Suppressor macrophage treated with lipopolysaccharide for 1 hour (primary cell): ENCODE measurements at places on chromosomes 6 and 20.

GRCh38 chr20:49186535-49187329, 1.4 kb downstream of the STAU1 start:
- peak; percentile 77 for DNase-seq

DNA sequence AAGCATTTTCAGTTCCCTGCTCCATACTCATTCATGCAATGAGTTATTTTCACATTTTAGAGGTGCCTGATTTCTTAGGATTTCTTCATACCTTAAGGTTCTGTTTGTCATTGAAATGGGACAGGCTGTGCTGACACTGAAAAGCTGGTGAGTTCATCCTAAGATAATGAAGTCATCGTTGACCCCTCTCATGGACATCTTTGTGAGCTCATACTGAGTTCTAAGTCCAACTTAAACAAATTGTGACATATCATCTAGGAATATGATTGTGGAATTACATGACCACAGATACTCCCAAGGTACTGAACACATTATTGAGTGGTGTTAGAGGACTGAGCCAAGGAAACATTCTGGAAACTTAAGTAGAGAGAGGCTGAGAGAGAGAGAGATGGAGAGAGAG, 224.8 kb upstream of the JAG1 start:
- no peak for DNase-seq

- DNase-seq, result peak; percentile 72
Measured at GRCh38 chr20:39268981-39269461, 306.9 kb downstream of the DHX35 start.

DNA sequence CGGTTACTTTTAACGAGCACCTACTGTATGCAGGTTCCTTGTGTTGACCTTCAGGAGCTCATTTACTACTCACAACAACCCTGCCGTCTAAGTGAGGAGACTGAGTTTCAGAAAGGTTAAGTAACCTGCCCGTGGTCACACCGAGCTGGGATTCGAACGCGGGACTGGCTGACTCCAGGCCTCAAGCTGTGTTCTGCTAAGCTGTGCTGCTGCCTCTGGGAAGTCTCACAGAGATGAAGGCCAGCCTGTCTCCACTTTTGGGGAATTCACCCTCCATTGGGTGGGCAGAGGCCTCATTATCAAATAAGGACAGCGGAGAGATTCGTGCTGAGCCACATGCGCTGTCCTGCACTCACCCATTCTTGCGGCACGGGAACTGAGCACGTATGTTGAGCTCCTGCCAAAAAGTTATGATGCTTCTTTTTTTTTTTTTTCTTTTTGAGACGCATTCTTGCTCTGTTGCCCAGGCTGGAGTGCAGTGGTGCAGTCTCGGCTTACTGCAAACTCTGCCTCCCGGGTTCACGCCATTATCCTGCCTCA, 25.9 kb upstream of the MYT1 start:
- DNase-seq, result no peak

- no peak for DNase-seq
Measured at GRCh38 chr6:97316978-97317377, 34.0 kb upstream of the MMS22L start.

DNA sequence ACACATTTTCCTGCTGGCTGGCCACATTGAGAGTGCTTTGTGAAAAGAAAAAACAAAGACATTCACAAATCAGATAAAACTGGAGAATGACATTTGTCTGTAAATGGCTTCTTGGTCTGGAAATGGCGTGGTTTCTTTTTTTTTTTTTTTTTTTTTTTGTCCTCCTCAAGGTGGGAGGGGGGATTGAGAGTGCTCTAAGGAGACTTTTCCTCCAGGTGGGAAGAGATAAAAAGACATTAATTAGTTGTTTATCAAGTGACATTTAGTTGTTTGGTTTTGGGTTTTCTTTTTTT, 40.4 kb downstream of the GNAS start:
- DNase-seq, result no peak

DNA sequence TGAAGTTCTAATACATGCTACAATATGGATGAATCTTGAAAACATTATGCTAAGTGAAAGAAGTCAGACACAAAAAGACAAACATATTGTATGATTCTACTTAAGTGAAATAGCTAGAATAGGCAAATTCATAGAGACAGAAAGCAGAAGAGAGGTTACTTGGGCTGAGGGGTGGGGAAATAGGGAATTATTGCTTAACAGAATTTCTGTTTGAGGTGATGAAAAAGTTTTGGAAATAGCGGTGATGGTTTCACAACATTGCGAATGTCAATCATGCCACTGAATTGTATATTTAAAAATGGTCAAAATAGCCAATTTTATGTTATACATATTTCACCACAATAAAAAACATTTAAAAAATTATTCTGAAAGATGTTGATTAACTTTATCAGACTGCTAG, 6.1 kb downstream of the SLC26A8 start:
- peak; percentile 63 for DNase-seq

GRCh38 chr6:49576618-49577017, 26.1 kb downstream of the C6orf141 start:
- no peak for DNase-seq

DNA sequence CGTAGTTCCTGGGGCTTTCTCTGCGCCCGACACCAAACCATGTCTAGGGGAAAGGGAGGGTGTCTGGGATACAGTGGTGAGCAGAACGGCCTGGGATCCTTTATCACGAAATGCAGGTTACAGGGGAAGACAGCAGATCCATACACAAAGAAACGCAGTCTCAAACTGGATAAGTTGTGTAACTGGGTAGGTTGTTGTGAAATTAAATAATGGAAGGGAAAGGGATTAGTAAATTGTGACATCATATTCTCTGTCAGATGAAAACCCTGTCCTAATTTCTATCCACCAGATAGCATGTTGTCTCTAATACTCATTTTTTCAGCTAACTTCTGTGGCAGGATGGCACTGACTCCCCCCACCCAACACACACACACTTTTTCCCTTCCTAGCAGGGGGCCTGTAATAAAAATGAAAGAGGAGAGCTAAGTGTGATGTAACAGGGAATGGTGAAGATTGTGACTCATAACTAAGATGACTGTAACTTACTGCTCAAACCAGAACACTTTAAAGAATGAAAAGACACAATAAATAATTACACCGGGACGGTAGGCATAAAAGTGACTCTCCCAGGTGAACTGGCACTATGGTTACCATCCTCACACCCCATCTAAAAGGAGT, 769 bp upstream of the TRPC4AP start:
- peak; percentile 73 for DNase-seq

DNA sequence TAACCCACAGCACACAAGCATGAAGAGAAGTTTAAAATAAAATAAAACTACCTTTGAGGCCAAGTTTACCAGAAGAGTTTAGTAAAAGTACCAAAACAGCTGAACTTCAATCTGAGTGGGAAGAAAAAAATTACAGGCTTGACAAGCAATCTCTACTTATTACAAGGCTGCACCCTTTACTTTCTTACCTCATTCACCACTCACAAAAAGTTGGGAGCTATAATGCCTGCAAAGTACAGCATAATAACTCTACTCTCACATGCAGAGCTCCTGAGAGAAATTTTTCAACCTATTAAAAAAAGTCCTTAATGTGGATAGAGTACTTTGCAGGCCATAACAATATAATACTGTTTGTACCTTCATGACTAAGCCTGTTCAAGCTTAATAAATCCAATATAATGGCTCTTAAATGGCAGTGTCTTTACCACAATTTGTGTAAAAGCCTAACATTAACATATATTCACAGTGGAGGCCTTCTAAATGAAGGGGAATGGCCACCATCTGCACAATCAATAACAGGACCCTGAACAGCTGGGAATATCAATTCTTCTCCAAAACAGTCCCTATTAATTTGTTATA, 103.1 kb downstream of the DST start:
- no peak for DNase-seq

GRCh38 chr6:160160450-160160849, 38.8 kb downstream of the SLC22A1 start:
- no peak for DNase-seq

GRCh38 chr6:121504227-121504626, 68.8 kb downstream of the GJA1 start:
- DNase-seq, result peak; percentile 73

DNA sequence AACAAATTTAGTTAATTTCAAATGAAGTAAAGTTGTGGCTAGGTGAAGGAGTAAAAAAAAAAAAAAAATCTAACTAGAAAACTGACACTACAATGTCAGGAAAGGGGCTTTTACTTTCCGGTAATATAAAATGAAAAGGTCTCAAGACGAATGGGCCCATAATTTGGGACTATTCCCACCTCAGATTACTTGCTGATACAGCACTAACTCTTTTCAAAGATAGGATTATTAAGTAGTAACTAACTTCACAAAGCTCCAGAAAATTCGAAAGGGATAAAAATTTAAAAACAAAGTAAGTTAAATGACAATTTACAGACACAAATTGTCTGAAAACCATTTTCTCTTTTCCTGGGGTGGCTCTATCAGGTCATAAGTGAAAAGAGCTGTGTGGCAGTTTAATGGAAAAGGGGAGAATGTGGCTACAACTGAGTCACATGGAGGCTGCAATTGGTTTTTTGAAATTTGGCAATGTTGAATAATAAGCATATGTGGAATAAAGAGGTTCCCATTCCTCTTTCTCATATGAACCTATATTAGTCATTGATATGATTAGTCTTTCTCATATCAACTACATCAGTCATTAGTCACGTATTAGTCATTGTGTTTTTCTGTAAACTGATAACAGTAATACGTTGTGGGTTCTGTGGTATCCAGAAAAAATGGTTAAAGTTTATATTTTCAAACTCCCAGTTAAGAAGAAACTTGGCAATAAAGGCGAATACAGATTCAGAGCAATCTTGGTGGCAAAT, 78.0 kb downstream of the RWDD2A start:
- peak; percentile 6 for DNase-seq

DNA sequence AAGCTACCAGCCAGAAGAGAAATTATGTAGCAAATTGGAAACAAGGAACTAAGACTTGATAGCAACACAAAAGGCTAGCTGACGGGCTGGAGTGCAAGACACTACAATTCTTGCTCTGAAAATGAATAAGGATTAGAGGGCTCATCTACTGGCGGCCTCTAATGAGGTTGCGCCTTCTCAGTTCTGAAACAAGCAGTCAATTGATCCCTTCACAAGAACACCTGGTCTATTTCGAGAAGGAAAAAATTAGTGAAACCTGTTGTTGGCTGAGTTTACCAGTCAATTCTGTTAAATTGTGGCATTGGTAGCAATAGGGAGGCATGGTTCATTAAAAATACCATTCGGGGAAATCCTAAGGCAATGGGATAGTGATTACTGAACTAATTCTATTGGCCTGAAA, 74.8 kb upstream of the JARID2 start:
- DNase-seq, result no peak

DNA sequence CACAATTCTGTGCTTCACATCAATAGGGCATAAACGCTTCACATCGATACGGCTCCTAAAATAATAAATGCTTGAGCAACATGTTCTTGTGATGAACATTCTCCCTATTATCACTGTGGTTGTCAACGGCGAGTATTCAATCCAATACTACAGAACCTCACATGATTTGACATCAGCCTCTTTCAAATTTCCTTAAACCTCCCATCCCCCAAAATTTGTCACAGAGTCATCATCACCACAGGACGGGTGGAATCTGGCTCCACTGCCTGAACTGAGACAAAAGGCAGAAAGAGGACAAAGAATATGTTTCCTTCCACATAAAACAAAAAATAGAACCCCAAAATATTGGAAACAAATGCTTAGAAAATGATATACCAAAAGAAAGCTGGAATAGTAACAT, 7.3 kb downstream of the THEMIS start:
- no peak for DNase-seq

GRCh38 chr6:29011276-29011734, 6.2 kb upstream of the ZNF311 start:
- DNase-seq, result peak; percentile 45

DNA sequence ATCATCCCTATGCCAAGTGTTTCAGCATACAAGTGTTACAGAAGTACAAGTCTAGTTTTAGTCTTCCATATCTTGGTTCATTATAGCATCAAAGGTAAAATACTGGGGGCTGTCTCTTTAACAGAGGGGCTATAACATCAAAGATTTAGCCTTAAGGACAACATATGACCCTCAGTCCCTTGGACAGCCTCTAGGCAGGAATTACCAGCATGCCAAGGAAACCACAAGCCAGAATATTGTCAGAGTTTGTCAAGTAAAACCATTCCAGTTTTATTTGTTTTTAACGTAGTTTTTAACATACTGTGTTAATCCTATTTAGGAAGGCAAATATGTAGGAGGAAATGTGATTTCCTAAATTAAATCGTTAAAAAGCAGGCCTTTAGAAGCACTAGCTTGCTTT, 18.6 kb downstream of the ZKSCAN8 start:
- no peak for DNase-seq

- DNase-seq, result peak; percentile 71
Measured at GRCh38 chr20:10682939-10683338, 9.1 kb upstream of the JAG1 start.

DNA sequence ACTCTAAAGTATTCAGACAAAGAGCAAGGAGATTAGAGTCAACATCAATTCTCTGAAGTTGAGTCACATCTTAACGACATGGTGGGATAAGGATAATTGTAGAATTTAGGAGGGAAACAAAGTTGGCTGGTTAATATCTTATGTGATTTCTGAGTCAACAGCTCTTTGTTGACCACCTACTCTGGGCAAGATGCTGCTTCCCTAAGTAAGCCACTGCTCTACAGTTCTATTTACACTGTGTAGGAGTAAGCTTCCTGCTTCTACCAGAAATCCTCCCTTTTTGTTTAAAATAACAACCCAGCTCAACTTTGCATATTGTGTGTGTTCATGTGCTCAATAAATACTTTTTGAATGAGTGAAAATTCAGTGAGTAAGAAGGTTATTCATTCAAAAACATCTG, 3.1 kb downstream of the HS3ST5 start:
- no peak for DNase-seq

GRCh38 chr6:117795234-117795633, 111.8 kb upstream of the SLC35F1 start:
- no peak for DNase-seq

- DNase-seq, result peak; percentile 46
Measured at GRCh38 chr6:108260126-108260808, 573 bp downstream of the SNX3 start.
